AG08396 (cell line): ENCODE measurements at places on chromosomes 12 and 14.

GRCh38 chr14:70018230-70018629, 139.0 kb downstream of the SMOC1 start:
- no peak for DNase-seq

DNA sequence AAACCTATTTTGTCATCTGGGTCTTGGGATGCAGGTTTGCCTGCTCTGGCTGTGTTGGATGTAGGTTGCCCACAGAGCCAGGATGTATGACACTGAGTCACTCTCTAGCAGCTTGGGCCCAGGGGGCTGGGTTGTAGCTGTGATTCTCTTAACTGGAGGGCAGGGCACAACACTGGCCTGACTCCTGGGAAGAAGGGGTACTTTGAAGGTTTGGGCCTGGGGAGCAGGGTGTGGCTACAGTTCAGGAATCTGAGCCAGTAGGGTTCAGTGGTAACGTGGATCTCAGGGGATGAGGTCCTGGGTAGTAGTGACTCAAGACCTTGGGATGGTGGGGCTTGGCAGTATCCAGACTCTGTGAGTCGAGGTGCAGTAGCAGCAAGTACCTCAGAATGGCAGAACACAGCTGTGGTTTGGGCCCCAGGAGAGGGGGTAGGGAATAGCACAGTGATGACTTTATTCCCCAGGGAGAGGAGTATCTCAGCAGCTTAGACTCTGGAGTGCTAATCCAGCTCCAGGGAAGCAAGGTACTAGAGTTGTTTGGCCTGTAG, 25.7 kb downstream of the TBC1D15 start:
- peak; percentile 75 for DNase-seq

GRCh38 chr14:101411779-101412178, 149.5 kb upstream of the DIO3 start:
- no peak for DNase-seq

GRCh38 chr12:114902665-114903064, 218.7 kb upstream of the TBX3 start:
- no peak for DNase-seq

GRCh38 chr14:102696332-102696731, 80.9 kb upstream of the TRAF3 start:
- DNase-seq = no peak

DNA sequence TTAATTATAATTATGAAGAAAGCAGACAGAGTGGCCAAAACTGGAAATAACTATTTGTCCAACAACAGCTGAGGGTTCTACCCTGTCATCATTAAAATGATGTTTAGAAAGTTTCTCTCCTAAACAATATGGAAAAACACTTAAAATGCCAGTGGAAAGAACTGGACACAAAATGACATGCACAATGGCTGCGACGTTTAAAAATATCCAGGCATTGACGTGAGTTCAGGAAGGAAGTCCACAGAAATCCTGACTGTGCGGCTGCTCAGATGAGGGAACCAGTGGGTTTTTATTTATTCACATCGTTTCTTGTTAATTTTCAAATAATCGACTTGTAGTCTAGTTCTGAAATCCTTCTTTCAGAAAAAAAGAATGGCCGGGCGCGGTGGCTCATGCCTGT, 58.3 kb downstream of the CCNK start:
- no peak for DNase-seq

DNA sequence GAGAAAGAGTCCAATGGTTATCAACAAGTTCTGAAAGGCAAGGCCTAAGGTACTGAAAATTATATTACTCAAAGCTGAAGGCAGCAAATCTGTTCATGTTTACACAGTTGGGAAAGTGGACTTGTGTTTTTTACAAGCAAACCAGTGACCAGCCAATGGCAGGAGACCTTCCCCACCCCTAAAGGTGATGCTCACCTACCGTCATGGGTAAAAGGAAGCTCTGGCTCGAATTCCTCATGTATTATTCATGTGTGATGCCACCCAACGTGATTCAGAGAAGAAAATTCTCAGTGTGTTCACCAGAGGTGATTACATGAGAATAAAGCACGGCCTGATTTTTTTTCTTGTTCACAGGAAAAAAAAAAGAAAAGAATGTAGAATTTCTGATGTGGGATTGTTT, 1161.2 kb upstream of the SEL1L start:
- DNase-seq = no peak

GRCh38 chr14:59905188-59905587, 14.8 kb upstream of the LRRC9 start:
- no peak for DNase-seq

- no peak for DNase-seq
These were observed 536.3 kb downstream of the TMEM121 start for GRCh38 chr14:106062502-106063272.

DNA sequence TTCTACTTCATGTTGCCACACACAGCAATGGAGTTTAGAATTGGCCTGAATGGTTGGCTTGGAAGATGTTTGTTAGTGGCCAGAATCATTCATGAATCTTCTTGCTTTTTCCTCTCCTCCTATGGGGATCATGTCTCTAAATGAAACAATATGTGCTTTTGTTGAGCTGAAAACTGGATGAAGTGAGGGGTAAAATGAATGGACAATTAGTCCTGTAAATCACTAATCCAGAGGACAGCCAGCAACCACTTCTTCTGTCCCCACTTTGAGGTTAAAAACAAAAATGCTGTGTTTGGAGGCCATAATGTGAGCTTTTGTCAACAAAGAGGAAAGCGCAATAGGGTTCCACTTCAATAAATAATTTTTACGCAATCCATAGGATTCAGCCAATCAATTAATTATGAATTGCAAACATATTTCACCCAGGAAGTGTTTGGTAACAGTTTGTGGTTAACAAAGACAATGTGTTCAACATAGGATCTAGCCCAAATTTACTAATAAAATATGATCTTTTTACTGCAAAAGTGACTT, 30.3 kb upstream of the AMIGO2 start:
- DNase-seq = no peak

- DNase-seq = no peak
These were observed 257.8 kb upstream of the BTG1 start for GRCh38 chr12:92403210-92404175.

DNA sequence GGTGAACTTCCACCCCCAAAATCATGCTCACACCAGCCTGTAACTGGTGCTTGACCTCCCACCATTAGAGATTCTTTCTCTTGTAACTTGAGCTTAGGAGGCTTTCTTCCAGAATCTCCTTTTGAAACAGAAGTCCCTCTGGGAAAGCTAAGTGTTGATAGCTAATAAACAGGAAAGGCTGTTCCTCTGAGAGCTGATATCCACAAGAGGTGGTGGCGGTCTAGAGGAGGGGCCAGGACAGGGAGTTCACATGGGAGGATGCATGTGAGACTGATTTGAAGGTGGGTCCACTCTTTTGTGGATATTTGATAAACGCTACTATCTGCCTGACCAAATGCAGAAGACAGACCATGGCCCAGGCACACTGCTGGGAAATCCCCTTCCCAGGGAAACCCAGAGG, 10.2 kb upstream of the PRMT8 start:
- DNase-seq = no peak

- DNase-seq = no peak
These were observed 36.4 kb downstream of the TESPA1 start for GRCh38 chr12:54948171-54948570.
